Right renal pelvis (tissue), 4 donors: ENCODE measurements at places on chromosomes 3 and 15.
A peak's percentile ranks its signal among the peaks of the same experiment; 100 is the strongest.

DNA sequence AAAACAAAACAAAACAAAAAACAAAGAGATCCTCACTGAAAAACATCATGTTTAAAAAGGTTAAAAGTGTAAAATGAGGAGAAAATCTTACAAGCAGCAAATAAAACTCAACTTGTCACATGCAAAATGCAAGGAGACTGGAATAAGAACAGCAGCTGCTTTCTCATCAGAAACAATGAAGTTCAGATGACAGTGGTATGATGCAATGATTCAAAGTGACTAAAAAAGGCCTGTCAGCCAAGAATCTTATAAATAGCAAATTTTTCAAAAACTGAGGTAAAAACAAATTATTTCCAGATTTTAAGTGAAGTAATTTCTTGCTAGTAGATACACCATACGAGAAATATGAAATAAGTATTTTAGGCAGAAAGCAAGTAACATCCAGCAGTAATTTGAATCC lies 68.6 kb upstream of the EPHA3 start:
- DNase-seq, result no peak

DNA sequence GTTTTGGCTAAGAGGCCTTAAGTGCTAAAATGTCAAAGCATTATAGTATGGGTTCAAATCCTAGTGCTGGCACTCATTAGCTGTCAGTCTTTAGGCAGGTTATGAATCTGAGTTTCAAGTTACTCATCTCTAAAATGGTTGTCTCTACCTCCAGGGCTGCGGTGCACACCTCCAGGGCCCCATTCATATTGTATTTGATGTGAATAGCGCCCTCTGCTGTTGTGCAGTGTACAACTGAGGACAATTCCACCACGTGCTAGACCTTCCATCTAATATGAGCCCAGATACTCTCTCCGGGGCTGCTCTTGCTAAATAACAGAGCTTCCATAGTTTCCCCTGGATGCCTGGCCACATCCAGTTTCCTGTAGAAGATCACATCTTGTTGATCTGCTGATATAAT lies 54.3 kb downstream of the OXNAD1 start:
- no peak for DNase-seq

DNA sequence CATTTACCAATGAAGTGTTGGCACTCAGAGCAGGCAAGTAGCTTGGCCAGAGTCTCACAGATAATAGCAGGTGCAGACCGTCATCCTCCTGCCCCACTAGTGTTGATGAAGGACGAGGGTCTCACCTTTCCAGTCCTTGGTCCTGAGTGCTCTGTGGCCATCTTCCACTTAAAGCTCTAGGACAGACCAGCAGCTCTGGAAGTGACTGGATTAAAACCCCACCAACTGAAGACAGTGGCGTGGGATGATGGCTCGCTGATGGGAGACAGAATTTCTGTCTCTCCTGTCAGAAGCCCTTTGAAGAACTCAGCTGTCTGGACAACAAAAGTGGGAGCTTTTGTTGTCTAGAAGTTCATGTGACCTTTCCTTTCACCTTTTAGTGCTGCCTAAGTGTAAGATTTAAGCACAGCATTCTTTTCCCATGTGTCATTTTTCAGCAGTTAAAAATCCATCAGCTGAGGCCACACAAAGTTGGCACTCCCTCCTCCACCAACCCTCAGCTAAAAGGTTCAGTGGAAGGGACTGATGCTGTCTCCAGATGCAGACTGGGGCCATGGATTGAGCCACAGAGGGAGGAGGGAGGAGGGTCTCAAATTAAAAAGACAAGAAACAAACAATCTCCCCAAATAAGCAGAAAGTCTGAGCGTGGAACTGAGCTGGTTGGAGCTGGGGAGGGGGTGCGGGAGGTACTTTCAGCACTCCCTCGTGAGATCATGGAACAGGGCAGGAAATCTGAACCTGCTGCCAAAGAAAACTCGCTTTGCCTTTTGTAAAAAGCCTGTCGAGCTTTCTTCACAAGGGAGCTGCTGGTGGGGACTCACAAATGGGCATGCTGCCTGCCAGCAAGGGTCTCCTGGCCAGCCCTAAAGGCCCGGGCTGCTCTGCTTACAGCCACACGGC lies 148.5 kb upstream of the CTDSPL start:
- DNase-seq, result no peak

- DNase-seq, result no peak
These were observed 2.8 kb upstream of the SUCLG2 start for GRCh38 chr3:67657192-67657591.

- DNase-seq, result no peak
These were observed at the start of gene CTXN2 for GRCh38 chr15:48191574-48192225. TSS of gene CTXN2 (plus strand) at chr15:48191665. CDS start at chr15:48201301, 9,636 bp downstream.

DNA sequence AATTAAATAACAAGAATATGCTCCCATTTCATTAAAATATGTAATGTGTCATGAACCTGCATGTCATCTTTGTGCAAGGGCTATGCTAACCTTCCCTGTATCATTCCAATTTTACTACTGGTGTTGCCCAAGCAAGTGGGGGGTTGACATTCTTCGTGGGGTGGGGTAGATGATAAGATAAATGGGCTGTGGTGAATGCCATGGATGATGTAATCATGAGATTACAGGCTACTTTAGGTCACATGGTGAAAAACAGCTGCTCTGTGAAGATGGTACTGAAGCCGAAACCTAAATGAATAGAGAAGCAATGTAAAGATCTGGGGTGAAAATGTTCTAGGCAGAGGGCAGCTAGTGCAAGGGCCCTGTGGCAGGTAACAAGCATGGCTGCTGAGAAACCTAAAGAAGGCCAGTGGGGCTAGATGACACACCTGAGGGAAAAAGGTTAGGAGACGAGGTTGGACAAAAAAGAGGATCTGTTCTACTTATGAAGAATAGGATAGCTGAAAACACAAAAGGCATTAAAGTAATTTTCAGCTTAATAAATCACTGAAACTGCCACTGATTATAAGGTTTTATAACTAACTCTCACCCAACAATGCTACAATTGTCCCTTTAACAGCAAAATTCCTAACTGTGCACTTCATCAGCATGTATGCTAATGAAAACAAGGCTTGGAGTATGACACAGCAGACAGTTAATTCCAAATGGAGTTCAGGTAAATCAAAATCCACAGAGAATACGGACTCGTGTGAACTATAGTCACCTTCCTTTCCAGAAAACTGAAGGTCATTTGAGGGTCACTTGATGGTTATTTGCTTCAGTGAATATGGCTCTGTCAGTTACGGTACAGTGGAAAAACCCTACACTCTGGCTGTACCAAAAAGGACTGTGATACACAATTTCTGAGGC lies 35.0 kb downstream of the MTMR10 start:
- no peak for DNase-seq

- DNase-seq, result no peak
These were observed 282.3 kb downstream of the ADAMTS17 start for GRCh38 chr15:100059521-100059920.

DNA sequence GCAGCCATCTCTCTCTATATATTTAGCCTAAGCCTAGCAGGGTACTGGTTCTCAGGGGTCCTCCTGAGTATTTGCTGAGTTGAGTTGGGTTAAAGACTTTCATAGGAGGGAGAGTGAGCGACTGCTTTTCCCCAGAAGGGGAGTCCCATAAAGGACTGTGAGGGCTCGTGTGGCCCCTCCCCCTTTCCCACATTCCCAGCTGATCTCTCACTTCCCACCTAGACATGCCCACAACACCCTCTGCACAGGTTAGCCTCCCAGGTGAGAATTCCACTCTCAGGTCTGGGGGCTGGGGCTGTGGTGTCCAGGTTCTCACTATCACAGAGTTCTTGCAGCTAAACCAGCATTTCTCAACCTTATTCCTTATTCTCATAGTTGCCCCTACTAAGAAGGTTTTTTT lies 15.8 kb downstream of the EPHB1 start:
- no peak for DNase-seq

DNA sequence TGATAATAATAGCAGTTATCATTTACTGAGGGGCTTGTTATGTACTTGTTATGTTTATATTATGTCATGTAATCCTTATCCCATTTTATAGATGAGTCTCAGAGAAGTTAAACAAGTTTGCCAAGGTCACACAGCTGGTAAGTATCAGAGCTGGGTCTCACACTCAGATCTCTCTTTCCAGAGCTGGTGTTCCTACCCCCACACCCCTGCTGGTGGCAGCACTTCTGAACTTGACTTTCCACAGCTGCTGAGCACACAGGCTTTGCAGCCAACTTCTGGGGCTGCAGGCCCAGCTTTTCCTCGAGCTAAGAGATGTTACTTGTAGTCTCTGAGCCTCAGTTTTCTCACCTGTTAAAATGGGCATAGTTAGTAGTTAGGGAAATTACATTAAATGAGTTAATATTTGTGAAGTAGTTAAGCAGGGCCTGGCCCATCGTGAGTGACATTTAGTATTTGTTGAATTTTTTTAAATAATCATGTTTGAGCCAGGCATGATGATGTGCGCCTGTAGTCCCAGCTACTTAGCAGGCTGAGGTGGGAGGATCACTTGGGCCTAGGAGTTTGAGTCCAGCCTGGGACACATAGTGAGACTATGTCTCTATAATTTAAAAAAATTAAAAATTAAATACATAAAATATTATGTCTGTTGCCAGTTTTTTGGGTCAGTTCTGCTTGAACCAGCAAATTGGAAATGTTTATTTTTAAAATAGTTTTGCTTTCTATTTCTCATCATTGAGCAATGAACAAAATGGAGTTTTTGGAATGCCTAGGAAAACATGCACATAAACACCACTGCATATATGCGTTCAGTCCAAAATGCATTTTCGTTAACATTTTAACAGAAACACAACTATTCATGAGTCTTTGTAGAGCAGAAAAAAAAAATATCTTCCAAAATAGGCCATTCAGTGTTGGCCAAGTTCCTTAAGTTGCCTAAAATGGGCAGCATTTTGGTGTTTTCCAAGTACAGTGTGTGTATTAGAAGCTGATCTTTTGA lies 87.3 kb downstream of the SMAD6 start:
- peak; percentile 46 for DNase-seq

DNA sequence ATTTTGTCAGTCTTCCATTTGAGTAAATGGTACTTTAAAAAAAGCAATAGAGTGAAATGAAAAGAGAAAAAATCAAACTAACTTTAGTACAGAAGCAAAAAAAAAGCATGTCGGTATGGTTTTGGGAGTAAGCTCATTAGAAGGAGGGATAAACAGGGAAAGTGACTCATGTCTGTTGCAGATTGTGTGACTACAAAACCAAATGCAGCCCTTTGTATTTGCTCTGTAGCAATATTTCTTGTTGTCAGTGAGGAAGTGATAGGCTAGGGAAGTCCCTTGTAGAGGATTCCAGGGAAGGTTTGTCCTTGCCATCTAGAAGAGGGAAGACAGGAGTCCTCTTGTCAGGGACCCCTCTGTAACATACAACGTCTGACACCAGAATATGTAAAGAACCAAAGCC lies 150.5 kb upstream of the POU1F1 start:
- DNase-seq, result no peak
